ENCODE measurements at places on chromosomes 3 and 15.

DNA sequence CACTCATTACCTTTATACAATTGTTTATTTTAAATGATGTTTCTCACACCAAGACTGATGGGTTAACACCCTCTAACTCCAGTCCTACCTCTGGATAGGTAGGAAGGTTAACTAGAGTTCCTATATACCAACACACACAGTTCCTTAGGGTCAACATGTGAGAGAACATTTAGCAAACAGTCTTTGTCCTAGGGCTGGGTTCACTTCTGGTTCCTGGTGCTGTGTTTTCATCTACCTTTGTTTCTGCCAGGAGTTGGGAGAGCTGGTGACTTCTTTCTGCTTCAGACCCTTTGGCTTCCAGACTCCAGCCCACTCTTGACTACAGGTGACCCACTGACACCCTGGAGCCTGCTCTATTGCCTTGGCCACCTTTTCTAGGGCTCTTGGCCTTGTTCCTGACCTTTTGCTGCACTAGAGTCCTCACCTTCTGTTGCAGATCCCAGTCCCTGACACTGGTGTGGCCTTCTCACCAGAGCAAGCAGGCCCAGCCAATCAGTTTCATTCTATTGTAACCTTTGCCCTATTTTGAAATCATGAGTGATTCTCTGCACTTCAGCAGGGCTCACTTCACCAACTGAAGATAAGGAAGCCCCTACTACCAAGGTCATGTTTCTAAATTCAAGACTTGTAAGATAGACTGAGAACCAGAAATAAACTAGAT lies 50.0 kb upstream of the SECISBP2L start:
- DNase-seq, result no peak

- DNase-seq, result no peak
Measured at GRCh38 chr3:63874769-63875168, 11.1 kb downstream of the ATXN7 start.

DNA sequence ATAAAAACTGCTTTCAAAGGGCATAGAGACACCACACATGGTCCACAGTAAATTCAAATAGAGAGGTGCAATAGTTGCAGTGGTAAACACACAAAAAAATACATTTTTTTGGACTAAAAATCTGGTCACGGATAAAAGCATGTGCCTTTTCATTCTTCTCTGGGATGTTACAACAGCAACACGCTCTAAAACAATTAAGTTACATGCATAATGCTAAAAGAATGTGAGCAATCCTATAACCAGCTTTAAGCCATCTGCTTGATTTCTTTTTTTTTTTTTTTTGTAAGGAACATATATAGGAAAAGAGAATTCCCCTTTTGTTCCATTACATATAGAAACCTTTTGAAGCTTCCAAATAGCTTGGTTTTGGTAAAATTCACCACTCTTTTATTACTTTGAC lies 20.0 kb downstream of the WNT5A start:
- no peak for DNase-seq

DNA sequence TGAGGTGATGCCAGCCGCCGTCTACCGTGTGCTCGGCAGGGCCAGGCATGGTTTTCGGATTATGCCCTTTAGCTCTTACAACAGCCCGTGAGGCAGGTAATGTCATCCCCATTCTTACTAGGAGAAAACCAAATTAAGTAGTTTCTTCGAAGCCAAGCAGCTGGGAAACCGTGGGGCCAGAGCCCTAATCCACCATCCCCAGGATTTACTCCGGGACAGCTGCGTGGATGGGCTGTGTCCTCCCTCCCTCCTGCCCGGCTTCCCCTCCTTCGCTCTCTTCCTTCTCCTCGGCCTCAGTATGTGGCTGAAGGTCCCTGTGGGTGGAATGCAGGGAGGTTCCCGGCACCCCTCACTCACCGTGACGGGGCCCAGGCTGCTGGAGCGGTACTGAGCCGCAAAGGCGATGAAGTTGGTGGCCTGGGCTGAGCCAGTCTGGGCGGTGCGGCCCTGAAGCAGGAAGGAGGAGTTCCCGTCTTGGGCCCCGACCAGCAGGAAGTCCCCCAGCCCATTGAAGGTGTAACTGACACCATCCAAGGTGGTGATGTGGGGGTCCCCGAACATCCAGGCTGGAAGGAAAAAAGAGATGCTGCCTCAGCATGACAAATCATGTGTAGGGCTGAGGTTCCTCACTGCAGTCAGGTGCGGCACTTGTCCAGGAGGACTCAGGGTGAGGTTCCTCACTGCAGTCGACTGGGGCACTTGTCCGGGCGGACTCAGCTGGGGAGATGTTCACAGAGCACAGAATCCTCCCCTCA lies 42.5 kb downstream of the MUC20 start:
- no peak for DNase-seq

DNA sequence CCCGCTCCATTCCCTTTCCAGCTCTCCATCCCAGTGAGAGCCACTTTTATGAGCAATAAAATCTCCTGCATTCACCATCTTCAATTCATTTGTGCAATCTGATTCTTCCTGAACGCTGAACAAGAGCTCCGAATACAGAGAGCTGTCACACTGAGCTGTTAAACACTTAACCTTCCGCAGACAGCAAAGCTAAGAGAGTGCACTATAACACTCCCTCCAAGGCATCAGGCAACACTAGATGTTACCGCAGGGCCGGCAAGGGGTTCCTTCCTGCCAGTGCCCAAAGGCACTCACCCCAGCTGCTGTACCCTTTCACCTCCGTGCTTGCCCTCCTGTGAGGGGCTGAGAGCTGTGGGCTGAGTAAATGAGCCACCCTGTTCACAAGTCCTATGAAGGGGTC lies 85.6 kb downstream of the BCHE start:
- DNase-seq, result no peak

DNA sequence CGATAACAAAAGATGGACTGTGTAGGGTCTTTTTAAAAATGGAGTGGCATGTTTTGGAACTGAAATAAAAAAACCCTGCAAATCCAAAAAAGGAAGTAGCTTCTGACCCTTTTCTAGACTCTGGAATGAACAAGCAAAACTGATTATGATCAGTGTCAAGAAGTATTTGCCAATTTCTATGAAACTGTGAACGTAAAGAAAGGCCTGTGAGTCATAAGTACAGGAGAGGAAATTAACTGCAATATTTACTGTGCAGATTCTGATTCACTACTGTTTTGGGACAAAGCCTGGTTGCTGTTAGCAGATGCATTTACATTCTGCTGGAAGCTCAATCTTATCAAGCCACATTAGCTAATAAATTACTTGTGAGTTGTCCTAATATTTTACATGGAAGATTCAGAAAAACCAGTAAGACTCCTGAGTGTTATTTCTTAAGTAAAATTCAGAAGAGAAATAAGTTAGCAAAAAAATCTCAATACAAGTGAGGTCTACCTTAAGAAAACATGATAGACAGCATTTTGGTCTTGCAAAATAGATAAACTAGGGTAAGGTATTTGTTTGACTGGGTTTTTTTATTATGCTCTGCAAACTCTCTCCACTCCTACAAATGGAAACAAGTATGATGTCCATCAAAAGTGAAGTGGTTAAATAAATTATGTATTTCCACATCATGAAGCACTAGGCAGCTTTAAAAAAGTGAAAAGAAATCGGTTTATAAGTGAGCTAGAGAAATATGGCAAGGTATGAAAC lies 90.2 kb upstream of the LMOD3 start:
- no peak for DNase-seq

- peak; percentile 37 for DNase-seq
Measured at GRCh38 chr3:44712455-44713075, at the start of gene ZNF502. Gene ZNF502, plus strand, starts transcription at chr3:44712660. Its CDS starts 7,602 bp downstream, at chr3:44720262.

GRCh38 chr3:88712552-88712951 lies 394.9 kb upstream of the EPHA3 start:
- DNase-seq, result no peak

GRCh38 chr15:76062286-76062685 lies 2.5 kb downstream of the TMEM266 start:
- DNase-seq, result no peak

- no peak for DNase-seq
Measured at GRCh38 chr3:189863031-189863430, 231.8 kb downstream of the TP63 start.

GRCh38 chr3:112390783-112391641 lies 58.1 kb downstream of the CD200 start:
- DNase-seq, result no peak

DNA sequence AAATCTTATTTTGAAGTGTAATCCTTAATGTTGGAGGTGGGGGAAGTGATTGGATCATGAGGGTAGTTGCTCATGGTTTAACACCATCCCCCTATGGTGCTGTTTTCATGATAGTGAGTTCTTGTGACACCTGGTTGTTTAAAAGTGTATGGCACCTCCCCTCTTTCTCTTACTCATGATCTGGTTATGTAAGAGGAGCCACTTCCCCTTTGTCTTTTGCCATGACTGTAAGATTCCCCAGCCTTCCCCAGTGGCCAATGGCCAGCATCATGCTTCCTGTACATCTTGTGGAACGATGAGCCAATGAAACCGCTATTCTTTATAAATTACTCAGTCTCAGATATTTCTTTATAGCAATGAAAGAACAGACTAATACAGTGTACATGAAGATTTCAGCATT lies 39.8 kb upstream of the GMNC start:
- DNase-seq, result no peak

DNA sequence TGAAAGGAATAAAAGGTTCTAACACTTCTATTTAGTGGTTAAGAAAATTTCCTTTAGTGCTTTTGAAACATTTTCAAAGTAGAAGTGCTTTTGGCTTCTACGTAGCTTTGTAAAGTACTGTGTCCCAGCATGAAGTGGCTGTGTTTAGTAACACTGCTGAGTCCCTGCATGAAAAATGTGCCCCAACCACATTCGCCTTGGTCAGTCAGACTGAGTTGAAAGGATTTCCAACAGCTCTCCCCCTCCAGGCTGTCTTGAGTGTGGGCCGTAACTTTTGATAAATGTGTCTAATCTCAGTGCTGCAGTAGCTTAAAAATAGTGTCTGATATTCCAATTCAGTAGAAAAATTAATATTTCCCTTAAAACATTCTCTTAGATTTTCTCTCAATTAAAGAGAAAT lies 115.0 kb downstream of the NR1D2 start:
- DNase-seq, result no peak

- DNase-seq, result no peak
Measured at GRCh38 chr15:93566762-93567161, 477.8 kb upstream of the RGMA start.

DNA sequence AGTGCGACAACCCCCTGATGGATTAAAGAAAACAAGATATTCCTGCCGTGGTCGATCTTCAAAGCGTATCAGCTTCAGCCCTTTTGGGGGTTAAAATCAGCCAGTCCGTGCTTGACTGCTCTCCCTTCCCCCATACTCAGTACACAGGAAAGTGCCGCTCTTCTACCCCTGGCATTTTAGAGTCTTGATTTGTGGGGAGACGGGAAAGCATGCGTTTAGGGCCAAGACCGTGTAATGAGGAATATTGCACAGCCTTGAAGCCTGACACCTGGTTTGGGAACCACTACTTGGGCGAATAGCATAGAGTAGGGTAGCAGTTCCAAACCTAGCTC lies 540 bp upstream of the EDC3 start:
- DNase-seq, result no peak

- DNase-seq, result no peak
Measured at GRCh38 chr15:38424101-38424552, 29.8 kb upstream of the FAM98B start.

DNA sequence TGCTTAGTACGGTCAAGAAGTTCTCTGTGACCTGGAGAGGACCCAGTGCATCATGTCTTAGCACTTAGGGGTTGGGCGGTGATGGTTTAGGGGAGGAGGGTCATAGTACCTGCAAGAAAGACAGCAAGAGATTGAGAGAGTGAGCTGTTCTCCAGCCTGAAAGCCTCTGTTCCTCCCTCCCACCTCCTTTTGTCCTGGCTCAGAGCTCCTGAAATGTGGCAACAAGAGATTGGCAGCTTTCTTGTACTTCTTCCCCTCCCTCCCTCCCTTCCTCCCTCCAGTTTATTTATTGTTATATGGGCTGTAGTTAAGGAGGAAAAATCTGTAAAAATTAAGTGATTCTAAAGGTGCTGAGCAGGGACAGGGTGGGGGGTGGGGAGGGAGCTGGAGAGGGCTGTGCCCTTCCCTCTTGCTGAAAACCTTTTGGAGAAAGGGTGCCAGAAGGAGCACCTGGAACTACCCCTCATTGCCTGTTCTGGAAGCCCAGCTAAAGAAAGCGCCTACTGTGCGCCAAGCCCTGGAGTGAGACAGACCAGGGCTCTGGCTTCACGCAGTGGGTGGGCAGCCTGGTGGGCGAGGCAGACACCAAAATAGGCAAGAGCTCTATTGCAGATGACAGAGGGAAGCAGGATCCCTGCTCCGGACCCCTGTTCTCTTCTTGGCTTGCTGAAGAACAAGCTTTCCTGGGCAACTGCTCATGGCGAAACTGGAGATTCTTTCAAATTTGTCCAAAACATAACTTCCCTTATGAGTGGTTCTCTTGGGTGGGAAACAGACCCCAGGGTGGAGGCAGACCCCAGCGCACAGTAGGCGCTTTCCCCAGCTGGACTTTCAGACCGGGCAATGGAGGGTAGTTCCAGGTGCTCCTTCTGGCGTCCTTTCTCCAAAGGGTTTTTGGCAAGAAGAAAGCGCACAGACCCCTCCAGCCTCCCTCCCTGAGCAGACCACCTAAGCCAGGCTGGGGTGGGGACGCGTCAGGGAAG lies 35.6 kb downstream of the LINGO1 start:
- no peak for DNase-seq

DNA sequence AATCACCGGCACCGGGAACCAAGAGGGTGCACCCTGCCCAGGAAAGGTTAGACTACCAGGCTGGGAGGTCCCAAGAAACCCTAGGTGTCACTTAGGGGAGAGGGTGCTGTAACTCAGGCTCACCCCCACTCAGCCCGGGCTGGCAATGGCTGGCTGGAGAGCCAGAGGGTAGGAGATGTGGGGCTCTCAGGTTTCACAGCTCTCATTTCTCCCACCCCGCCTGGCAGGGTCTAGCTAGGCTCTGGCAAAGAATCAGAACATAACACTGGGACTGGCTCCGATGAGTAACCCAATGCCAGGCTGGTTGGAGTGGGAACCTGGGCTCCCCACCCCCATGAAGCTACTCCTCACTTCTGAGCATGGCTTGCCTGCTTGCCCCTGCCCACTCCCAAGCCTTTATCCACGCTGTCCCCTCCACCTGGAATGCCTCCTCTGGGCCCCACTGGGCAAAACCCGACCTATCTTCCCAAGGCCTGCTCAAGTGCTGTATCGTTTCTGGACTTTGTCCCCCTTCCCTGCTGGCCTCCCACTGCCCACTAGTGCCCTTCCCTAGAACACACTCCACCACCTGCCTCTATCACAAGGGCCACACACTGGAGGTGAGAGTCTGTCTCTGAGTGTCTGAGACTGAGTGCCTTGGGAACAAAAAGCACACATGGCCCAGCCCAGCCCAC lies 2.0 kb downstream of the CIB2 start:
- DNase-seq, result no peak

GRCh38 chr3:149593418-149594160 lies 64.2 kb downstream of the WWTR1 start:
- DNase-seq, result no peak

GRCh38 chr15:90907838-90908507 lies 4.9 kb downstream of the MAN2A2 start:
- DNase-seq, result no peak

GRCh38 chr3:21017115-21017852 lies 733.7 kb downstream of the ZNF385D start:
- DNase-seq, result no peak

Measured in stimulated activated CD8-positive, alpha-beta memory T cell treated with anti-CD3 and anti-CD28 coated beads, Interleukin-4, amount 100 ng/mL, for 1 hour (primary cell).